ENCODE measurements at places on chromosomes 5 and 9.

- no peak for DNase-seq
Measured at GRCh38 chr9:18240213-18240612, 233.7 kb upstream of the ADAMTSL1 start.

GRCh38 chr5:177306674-177307543 lies 3.3 kb downstream of the PRELID1 start:
- DNase-seq: no peak

- DNase-seq: no peak
Measured at GRCh38 chr9:130201974-130202373, 29.8 kb downstream of the NCS1 start.

- no peak for DNase-seq
Measured at GRCh38 chr5:146205499-146206202, 2.2 kb downstream of the RBM27 start.

GRCh38 chr5:10984021-10984715 lies 223.1 kb upstream of the DAP start:
- no peak for DNase-seq

DNA sequence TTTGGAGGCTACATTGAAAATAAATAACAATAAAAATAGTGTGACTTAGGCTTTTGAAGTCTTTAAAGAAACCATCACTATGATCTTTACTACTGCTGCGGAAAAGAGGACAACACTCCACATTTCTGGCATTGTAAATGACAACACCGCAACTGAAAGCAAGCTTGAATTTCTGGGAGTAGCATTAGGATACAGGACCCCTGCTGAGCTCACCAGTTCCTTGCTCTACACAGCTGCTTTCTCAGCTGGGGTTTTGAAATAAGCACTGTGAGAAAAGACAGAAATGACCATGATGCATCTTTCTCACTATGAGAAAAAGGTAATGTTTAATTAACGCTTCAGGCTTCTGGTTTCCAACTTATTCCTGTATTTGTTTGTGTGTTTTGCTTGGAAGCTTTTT lies 168.0 kb downstream of the TAF11L14 start:
- DNase-seq: no peak

DNA sequence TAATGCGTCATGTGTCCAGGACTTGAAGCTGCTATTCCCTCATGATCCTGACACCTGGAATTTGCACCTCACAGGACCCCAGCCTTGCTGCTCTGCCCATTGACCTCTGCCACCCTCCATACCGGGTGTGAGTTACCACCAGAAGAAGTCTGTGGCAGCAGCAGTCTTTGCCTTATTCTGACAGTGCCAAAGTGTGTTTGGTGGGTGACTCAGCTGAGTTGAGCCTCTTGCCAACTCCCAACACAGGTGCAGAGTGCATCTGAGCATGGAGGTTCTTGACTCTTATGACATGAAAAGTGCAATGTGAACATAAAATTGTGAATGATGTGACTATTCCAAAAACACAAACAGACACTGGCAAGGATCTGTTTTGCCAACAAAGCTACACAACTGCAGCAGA lies 1166.5 kb upstream of the CDH18 start:
- no peak for DNase-seq

GRCh38 chr9:124580186-124580585 lies 73.0 kb upstream of the NR5A1 start:
- no peak for DNase-seq

DNA sequence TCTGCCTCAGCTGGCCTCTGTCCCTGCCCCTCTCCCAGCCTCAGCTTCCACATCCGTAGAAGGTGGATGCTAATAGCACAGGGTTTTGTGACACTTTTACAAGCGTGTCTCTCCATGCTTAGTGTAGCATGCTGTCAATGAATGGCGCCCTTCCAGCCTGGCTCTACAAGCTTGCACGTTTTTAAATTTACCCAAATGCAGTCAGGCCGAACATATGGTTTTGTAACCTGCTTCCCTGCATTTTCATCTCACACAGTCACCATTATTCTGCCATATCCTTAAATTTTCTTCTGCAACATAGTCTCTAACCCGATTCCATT lies 28.8 kb downstream of the FAM163B start:
- no peak for DNase-seq

DNA sequence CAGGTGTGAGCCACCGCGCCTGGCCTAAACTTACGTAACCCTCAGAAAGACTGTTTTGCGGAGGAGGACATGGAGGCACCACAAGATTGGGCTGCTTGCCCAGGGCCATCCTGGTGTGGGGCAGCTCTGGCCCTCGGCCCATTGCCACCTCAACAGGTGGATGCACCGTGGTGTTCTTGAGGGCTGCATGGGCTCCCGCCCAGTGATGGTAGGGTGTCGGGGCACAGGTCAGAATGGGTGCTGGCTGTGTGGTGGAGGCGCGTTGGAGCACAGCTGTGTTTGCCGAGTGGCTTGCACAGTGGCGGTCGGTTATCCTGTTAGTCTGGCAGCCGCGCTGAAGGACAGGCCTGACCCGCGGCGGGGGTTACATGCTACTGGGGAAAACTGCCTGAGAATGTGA lies 196.9 kb downstream of the CACNA1B start:
- DNase-seq: no peak

DNA sequence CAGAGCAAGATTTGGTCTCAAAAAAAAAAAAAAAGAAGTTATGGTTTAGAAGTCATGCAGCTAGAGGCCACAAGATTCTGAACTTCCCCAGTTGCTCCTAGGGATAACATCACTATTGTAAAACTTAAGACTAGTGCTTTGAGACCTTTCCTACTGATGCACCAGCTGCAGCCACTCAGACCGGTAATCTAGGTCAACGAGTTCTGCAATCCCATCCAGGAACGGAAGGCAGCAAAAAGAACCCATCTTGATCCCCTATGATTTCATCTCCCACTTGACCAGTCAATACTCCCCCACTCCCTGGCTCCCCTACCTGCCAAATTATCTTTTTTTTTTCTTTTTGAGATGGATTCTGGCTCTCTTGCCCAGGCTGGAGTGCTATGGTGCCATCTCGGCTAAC lies 46.9 kb upstream of the TTC39B start:
- DNase-seq: no peak

DNA sequence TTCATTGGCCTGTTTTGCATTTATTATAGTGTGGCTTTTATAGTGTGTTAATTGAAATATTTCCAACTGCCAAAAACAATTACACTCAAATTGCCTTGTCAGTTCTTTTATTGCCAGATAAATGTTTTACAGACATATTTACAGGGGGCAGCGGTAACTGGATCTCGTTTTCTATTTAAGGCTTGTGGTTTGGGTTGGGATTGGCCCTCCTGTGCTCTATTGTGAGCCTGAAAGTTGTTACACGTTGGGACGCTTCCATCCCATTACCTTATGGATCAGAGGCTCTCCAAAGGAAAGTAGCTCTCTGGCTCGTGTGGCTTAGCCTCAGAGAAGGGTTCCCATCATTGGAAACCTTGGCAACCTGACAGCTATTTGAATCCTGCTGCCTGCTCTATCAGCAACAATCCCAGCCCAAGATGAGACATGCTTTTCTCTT lies 20.8 kb downstream of the DNAI1 start:
- no peak for DNase-seq

GRCh38 chr9:137452761-137453642 lies 6.1 kb downstream of the NSMF start:
- DNase-seq: no peak

DNA sequence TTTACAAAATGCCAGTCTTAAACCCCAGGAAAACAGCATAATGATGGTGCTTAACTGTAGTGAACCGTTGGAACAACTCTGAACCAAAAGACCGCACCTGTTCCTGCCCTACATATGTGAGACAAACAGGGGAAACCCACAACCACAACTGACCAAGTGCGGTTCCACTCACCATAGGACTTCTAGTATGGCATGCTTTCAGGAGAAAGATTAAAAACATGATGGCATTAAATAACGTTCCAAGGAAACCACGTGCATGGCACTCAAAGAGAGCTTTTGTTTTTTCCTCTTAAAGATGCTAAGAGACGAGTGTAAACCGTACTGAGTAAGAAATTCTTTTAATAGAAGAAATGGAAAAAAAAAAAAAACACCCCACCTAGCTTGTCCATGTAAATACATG lies 119.8 kb downstream of the SSBP2 start:
- DNase-seq: no peak

GRCh38 chr5:154076240-154076922 lies 37.6 kb downstream of the MFAP3 start:
- DNase-seq: no peak

DNA sequence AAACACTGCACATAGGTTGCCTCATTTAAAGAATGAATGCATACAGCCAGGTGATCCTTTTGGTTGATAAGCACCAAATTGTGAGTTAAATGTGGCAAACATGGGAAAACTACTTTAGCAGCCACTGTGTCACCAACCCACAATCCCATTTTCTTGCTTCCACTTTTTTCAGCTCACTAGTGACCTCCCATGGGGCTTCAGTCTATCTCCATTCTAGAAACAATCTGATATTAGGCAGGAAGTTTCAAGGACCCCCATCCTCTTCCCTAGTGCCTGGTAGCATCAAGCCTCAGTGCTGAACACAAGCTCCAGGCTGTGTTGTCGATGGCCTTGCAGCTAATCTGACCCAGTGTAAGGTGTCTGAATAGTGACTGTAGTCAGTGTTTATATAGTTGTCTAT lies 66.2 kb downstream of the PLPPR1 start:
- DNase-seq: no peak

DNA sequence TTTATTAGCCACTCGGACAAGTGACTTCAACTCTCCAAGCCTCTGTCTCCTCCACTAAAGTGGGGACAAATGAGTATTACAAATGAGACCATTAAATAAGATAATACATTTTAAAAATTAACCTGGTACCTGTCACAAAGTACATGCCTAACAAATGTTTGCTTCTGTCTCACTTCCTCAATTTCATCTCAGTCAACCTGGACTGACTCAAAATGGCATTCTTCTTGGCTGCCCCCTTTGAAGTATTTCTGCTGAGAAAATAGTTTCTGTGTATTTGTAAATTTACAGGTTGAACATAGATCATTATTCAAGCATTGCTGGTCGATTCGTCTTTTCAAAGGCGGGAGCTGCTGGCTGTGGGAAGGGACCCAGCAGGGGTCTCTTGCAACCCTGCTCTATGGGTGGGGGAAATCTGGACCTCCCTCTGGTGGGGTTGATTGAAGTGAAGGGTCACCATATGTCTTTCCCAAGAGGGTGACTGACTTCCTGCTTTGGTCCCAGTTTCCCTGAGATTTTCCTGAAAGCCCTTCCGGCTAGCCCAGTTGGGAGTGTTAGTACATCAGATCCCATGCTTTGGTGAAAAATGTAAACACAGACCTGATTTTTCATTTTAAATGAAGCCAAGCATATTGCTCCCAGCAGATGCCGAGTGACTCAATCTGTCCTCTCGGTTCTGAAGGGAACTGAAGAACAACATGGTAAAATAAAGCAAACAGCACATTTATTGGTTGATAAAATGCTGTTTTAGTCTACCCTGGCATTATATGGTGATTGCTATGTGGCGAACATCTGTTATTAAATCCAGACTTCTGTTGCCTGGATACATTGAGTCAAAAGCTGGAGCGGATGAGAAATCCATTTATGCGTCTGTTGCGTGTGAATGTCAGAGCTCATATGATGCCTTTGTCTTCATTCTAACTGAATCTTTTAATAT lies 73.0 kb downstream of the KCNIP1 start:
- no peak for DNase-seq

- no peak for DNase-seq
Measured at GRCh38 chr5:158398360-158399201, 539.6 kb upstream of the CLINT1 start.

DNA sequence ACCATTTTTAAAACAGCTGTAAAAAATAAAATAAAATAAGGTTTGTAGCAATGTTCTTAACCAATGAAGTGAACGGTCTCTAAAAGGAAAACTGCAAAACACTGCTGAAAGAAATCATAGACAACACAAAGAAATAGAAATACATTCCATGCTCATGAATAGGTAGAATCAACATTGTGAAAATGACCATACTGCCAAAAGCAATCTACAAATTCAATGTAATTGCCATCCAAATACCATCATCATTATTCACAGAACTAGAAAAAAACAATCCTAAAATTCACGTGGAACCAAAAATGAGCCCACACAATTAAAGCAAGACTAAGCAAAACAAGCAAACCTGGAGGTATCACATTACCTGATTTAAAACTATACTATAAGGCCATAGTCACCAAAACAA lies 67.6 kb upstream of the RGMB start:
- no peak for DNase-seq

GRCh38 chr5:150641824-150642566 lies 1.5 kb downstream of the SYNPO start:
- no peak for DNase-seq

DNA sequence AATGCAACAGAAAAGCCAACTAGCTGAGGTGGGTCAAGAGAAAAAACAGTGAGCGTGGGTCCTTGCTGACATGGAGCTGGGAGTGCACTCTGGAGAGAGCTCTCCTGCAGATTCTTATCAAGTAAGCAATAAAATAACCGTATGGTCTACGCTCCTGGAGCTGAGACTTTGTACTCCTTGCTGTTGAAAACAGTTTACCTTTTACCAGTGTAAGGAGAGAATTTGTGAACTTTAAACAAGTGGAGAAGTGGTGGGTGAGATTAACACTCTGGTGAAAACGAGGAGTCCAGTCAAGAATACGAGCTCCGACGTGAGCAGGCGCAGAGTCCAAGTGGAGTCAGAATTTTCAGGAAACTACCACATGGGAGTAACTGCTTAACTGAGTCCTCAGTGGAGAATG lies 156.1 kb upstream of the ERCC6L2 start:
- DNase-seq: no peak

DNA sequence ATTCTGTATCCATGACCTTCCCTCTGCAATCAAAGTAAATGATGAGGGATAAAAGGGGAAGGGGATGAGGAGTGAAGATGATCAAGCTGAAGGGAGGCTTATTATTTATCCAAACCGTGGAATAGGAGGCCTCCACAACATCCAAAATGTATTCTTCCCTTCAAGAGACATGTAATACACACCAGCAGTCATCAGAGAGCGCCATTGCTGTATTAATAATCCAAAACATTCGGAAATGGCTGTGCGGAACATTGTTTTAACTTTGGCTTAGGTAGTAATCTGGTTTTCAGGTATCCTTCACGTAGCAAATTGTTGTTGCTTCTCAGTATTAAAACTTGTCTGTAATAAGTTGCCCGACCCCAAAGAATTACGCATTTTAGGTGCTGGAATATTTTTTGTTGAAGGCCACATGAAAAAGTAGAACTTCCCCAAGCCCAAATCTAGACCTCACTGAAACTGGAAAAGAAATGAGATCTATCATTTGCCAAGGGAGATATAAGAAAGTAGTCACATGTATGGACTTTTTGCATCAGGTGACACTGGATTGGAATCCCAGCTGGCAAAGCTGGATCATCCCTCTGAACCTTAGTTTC lies 2.6 kb upstream of the BOD1 start:
- peak; percentile 7 for DNase-seq
